Midbrain (tissue), 1 donor: ENCODE measurements at places on chromosomes 2 and 18.
A peak's percentile ranks its signal among the peaks of the same experiment; 100 is the strongest.

DNA sequence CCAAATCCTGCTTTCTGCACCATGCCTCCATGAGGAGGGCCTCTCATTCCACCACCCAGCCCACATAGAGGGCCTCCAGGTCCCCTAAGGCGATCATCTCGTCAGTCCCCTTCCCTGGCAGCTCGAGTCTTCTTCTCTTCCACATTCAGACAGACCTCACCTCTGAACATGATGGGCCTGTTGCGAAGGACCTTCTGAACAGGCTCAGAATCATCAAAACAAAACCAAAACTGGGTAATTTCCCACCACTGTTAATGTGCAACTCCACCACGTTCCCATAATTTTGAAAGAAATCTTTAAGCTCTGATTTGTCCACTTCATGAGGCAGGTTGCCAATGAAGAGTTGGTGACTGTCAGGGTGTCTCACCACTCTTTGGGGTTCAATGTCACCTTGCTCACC, 20.4 kb downstream of the ZRANB3 start:
- DNase-seq = no peak

DNA sequence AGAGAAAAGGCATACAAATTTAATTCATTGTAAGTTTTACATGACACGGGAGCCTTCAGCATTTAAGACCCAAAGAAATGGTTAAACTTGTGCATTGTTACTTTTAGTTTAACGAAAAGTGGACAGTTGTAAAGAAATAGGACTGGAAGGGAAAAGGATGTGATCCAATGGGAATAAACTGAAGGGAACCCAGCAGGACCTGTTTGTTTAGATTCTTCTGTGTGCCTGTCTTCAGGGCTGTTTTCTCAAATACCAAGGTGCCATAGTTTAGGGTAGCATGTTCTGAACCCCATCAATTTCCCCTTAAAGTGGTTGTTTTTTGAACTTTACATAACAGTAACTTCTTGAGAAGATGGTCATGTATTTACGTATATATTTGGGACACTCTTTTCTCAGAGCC, 30.3 kb upstream of the CABLES1 start:
- DNase-seq = no peak

- DNase-seq = no peak
These were observed 226.0 kb upstream of the LRRTM1 start for GRCh38 chr2:80530442-80531064.

GRCh38 chr2:45892425-45892745, 240.9 kb downstream of the PRKCE start:
- no peak for DNase-seq

- DNase-seq = no peak
These were observed 232.3 kb downstream of the DCC start for GRCh38 chr18:52572036-52573000.

- no peak for DNase-seq
These were observed 4.2 kb downstream of the ZAP70 start for GRCh38 chr2:97717613-97717995.

GRCh38 chr2:229980431-229981184, 58.3 kb downstream of the FBXO36 start:
- peak; percentile 20 for DNase-seq

DNA sequence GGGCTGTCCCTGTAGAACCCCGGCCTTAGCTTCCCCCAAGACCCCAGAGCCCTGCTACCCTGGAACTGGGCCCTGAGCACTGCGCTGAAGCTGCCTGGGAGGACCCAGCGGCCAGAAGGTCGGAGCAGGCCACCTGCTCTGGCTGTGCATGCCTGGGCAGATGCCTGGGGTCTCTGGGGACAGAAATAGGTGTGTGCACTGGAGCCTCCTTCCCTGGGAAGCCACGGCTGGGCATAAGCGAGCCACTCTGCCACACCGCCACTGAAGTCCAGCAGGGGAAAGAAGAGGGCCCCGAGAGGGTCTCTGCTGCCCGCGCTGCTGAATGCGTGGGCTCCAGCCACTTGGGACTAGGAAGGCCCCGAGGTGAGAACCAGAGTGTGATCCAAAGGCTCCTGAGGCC, 6.7 kb downstream of the GBX2 start:
- DNase-seq = no peak

DNA sequence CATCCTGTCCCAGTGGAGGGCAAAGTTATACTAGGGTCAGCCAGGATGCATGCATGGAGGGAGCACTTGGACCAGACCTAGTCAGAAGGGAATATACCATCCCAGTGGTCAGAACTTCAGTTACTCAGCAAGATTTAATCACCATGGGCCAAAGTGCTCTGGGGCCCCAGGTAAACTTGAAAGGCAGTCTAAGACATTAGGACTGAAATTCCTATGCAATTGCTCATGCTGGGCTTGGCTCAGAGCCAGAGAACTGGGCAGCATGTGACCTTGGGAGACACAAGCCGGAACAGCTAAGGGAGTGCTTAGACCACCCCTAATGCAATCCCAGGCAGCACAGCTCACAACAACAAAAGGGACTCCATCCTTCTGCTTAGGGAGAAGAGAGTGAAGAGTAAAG, 401.3 kb downstream of the KCNJ3 start:
- no peak for DNase-seq

DNA sequence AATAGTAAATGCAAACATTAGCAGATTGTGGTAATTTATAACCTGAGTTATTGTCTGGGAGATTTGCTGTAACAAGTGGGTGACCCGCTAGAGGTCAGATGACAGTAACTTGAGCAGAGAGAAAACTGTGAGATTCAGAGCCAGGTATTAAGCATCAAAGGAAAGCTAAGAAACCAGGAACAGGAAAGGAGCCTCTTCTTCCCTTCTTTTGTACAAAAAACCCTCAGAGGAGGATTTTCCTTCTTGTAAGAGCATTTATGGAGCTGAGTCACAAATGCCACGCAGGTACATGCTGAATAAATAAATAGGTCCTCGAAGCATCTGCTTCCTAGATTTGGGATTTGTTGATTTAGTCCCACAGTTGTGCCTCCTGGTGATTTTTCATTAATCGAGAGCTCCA, 146.5 kb downstream of the SH3BP4 start:
- DNase-seq = no peak

DNA sequence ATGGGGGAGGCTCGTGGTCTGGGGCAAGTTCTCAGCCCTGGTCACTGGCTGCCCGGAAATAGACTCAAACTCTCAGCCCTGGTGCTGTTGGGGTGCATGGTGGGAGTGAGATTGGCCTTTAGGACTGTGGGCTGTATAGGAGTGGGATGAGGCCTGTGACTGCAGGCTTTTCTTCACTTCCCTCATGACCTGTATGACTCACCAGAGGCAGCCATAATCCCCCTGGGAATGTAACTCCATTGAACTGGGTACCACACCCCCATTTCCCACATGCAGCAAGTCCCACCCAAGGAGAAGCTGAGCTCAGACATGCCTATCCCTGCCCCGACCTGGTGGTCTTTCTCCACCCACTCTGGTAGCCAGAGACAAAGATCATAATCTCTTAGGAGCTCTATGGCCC, 177.7 kb upstream of the OSR1 start:
- DNase-seq = no peak

DNA sequence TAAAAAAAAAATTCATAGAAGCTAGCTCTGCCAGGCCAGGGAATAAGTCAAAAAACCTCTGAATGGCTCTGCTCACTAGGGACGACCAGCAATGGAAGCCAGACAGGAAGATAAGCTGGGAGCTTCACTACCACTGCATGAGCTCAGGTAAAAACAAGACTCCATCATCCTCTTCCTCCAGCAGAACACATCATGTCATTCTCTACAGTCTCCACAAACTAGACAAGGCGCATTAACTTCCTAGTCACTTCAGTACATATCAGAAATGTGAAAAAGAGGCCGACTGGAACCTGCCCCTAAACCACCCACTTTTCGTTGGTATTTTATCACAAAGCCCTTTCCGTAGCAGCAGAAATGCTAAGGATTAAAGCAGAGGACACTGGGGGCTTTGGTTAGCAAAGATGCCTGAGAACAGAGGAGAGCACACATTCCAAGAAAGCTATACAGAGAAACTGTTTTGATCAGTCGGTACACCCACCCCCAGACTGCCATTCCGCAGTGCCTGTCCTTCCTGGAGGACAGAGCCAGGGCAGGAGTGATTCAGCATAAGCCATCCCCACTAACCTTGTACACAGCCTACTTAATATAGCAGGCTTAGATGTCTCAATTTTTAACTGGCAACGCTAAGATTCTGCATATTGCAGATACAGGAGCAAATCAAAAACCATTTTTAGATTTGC, 53.4 kb downstream of the AAK1 start:
- no peak for DNase-seq

GRCh38 chr18:10353791-10354190, 100.6 kb upstream of the APCDD1 start:
- DNase-seq = no peak

DNA sequence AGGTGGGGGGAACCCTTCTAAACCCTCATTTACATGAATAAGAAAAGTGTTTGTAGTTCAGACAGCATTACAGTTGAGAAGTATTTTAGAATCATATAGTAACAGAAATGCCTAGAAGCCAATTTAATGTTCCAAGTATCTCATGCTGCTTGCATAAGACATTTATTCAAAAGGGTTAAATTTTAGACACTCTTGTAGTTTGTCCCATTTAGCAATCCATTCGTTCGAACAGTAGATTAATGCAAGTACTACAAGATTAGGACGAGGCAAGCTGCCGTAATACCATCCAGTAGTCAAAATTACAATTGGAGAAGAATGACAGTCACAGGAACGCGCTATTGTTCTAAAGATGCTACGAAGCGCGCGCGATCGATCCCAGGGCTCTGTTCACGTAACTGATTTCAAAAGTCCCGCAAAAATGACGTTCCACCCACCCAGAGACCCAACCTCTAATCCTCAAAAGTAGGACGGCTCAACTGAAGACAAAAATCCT, 1.2 kb downstream of the TMEM237 start:
- DNase-seq = peak; percentile 84

DNA sequence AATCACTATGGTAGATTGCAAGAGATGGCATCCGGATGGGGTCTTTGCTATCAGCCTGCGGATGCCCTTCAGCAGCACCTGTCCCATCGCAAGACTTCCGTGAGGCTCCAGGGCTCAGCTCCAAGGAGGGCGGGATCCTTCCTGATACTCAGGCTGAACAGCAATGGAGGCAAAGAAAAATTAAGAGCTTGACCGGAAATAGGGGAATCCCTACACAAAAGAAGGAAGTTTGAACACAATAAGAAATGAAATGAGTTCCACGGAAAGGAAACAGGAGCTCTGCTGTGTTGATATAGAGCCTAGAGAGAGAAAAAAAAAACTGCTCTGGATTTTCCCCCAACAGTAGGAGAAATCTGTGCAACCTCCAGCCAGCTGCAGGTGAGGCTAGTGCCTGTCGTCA, 91.9 kb downstream of the ARL4C start:
- no peak for DNase-seq

DNA sequence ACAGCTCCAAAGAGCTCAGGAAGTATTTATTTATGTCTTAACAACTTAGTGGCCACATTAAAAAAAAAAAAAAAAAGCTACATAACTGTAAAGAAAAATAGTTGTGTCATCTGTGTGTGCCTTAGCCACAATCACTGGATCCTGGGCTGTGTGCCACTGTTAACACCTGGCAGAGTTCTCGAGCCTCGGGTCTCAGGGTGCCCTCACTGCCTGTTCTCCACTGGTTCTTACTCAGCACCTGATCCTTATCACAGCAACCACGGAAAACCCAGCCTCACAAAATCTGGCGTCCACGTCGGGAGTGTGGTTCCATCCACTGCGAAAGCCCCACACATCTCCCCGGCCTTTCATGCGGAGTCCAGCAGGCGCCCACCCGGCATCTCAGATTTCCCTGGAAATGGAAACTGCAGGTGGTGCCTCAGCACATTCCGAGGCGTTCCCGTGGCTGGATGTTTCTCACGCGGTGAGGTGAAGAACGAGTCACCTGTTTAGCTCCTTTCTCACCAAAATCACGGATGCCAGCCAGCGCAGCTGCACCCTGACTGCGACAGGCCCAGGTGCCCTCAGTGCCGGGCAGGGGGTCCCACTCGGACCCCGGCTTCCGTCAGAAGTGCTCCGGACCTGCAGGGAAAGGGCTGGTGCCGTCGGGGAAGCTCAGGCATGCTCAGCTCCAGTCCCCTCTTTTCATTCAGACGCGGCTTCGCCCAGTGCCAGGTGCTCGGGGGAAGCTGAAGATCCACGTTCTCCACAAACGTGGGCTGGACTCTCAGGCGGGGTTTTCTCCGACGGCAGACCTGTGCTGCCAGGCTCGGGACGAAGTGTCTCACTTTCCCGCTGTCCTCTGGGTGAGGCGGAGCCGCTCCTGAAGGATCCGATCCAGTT, 198.7 kb upstream of the SALL3 start:
- no peak for DNase-seq

DNA sequence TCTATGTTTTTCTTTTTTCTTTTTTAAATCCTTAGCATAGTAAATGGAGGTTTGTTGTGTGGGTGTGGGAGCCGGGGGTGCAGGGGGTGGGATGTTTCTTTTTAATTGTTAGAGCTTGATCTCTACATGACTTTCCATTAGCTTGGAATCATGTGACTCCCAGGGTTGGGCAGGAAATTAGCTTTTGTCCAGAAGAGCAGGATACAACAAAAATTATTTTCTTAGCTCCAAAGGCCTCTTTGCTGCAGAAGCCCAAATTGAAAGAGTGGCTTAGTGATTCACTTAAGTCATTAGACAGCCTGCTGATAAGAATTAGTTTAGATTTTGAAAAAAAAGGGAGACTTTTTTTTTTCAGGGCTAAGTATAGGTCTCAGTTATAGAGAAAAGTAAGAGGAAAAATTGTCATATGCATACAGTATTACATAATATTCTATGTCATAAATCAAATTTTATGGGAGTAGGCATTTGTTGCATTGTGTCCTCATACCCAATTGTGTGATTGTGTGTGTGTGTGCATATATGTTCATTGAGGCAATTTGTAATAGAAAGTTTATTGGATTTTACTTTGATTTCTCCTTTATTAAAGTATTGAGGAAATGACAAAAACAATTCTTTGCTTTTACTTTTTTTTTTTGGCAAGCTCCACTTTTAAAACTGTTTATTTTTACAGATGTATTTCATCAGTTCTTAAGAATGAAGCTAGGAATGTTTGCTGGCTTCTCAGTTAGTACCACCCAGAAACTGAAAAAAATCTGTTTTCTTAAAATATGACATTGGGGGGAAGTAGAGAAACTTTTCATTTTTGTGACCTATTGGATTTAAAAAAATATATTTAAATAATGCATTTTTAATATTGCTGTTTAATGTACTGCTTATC, 47.4 kb downstream of the TSPYL6 start:
- peak; percentile 2 for DNase-seq
